ENCODE measurements at places on chromosomes 3 and 15. TPM values are rescaled to one million over a fixed set of nuclear protein-coding genes. Genes with fewer than 3 reads are reported as not detected.
A peak's percentile ranks its signal among the peaks of the same experiment; 100 is the strongest.

The TUSC7 gene
- total RNA-seq, result not detected

GRCh38 chr3:36743826-36744225 is 20.5 kb downstream of the DCLK3 start:
- H3K27me3 ChIP-seq, result peaks cover 58% of the 10 kb centered on the region
- no peaks in the 10 kb centered on the region for H3K36me3 ChIP-seq
- no peaks in the 10 kb centered on the region for H3K4me1 ChIP-seq
- H3K27ac ChIP-seq, result no peak overlapping the region
- no peak overlapping the region for H3K4me3 ChIP-seq

DNA sequence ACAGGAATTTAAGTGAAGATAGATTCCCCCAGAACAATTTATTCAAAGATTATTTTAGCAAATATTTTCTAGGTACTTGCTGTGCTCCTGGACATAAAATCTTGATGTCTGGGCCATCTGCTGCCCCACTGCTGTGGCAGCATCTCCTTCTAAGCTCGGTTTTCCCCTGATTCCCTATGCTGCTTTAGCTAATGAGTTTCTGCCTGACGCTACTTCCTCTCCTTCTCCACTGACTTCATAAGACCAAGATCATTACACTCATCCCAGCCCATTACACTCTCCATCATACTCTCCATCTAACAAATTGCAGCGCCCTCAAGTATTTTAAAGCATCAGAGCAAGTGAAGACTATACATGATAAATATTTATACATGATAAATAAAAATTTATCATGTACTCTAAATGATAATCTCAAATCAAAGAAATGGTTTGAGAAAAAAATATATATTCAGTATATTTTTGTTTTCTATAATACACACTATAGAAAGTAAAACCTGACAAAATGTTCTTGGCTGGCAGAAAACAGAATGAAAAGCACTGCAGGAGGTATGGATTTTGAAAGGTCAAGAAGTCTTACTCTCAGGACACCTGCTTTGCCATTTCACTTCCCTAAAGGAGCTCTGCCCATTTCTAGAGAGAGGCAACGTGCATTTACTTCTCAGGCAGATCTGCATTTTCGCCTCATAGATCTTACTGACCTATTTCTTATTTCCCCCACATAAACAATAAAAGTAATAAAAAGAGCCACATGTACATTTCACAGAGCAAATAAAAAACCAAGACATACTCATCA is 232.0 kb downstream of the KCNMB2 start:
- H3K36me3 ChIP-seq, result no peaks in the 10 kb centered on the region
- no peak overlapping the region for H3K4me3 ChIP-seq
- no peak overlapping the region for H3K27ac ChIP-seq
- H3K4me1 ChIP-seq, result no peaks in the 10 kb centered on the region
- DNase-seq, result no peak
- H3K27me3 ChIP-seq, result no peaks in the 10 kb centered on the region

- peak overlapping the region; percentile 97 for H3K27ac ChIP-seq
- peaks cover 35% of the 10 kb centered on the region for H3K4me1 ChIP-seq
- no peak for DNase-seq
Measured at GRCh38 chr3:194930377-194931204, 244.9 kb downstream of the FAM43A start.

- H3K4me1 ChIP-seq, result peaks cover 4% of the 10 kb centered on the region
- DNase-seq, result no peak
- no peak overlapping the region for H3K27ac ChIP-seq
Measured at GRCh38 chr15:58839485-58839884, 68.4 kb downstream of the MINDY2 start.

All from mesothelial cell of epicardium (in vitro differentiated cells).